ENCODE measurements at places on chromosomes 5 and 9.

DNA sequence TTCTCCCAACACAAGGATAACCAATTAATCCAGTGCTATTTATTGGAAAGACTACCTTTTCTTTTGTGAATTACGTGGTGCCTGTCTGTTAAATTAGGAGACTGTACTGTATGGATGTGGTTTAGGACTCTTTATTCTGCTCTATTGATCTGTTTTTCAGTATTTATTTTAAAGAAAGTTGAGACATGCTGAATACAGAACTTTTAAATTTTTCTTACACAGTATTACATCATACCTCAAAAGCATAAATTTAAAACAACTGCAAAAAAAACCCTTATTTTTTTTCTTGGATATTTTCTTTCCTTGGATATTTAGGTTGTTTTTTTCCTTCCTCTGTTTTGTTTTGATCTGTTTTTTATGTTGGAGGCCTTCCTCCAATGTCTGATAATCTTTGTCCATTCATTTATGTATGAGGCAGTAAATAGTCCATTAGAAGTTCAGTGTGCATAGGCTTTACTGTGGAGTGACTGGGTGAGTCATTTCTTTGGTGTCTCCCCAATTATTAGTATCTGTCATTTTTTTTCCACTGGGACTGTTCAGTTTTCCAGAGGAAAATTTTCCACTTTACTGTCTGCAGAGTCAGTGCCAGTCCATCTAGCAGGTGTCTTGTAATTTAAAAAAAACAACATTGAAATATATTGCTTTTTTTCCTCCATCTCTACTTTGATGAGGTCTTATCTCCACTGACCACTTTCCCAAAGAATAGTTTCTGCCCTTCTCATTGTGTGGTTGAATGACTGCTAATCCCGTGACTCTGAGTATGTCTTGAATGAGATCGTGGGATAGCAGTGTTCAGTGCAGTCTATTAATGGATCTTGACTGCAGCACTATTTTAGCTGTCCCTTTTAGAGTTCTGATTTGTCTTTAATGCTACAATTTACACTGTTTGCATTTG is 15.2 kb downstream of the CYSTM1 start:
- no peak for DNase-seq

DNA sequence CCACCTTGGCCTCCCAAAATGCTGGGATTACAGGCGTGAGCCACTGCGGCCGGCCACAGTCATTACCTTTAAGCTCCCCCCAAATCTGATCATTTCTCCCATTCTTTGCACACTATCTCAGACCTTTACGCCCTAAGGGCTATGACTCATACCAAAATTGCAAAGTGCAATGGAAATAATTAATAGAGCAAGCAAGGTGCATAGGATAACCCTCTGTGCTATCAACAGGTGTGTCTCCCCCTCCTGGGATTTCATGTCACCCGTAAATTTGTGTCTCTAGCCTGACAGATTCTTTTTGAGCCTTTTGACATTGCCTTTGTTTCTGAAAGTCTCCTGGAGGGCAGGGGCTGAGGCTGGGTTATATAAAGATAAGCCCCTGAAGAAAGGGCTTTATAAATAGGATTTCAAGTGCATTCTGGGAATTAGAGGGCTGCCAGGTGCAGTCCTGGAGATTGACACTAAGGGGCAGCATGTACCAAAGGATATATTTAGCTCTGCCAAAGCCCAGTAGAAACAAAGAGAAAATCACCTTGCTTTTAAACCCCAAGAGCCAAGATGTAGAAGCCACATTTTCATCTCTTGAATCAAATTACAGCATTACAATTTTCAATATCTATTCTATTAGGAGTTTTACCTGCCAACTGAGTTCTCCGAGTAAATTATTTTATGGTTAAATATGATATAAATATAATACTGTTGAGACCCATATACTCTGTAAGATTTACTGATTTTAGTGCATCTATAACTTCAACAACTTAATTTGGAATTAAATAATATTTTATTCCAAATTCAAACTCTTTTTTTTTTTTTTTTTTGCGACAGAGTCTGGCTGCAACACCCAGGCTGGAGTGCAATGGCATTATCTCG is 18.2 kb downstream of the S100Z start:
- DNase-seq, result peak; percentile 35

GRCh38 chr9:99822109-99822805 is 572 bp downstream of the NR4A3 start:
- no peak for DNase-seq

GRCh38 chr5:87138091-87138805 is 129.4 kb upstream of the RASA1 start:
- DNase-seq, result no peak

DNA sequence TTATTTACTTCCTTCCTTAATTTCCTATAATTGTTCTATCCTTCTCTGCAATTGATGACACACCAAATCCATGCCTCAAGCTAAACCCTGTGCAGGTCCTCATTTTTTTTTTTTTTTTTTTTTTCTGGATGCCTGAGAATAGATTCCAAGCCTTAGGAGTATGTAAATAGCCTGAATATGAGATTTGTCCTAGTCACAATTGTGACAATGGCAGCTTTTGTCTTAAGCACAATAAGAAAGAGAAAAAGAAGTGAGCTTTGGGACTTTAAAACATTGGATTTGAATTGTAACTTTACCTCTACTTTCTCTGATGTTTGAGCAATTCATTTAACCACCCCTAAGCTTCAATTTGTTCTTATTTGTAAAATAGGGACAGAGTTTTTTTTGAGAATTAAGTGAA is 280.5 kb downstream of the TUSC1 start:
- DNase-seq, result no peak

DNA sequence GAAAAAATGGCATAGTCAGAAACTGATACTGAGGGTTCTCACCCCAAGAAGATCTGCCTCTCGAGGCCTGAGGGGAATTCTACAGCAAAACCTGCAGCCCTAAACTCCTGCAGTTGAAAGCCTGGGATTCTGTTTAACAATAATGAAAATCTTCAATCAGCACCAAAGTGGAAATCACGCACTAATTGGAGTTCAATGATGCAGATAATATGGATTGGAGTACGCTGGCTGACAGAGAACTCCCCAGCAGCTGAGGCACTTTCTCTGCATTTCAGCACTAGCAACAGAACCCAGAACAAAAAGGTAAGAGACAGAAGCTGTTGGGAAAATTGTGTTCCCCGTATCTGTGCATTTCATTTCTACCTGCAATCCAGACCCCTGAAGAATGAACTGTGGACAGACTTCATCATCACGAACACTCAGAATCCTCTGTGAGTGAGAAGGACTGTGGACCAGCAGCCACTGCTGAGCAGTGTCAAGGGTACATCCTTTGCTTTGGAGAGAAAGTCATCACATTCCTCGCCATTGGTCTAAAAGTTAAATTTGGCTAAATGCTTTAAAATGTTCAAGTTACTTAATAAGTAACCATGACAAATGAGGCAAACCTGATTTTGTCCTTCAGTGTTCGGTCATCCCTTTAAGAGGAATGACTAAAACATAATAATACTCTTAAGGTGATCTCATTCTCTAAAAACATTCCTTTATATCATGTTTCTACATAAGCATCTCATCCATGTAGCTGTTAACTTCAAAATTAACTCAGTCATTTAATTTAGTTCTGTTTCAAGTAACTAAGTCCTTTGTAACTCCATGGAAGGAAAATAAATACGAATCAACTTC is 126.1 kb downstream of the GAS1 start:
- DNase-seq, result no peak

DNA sequence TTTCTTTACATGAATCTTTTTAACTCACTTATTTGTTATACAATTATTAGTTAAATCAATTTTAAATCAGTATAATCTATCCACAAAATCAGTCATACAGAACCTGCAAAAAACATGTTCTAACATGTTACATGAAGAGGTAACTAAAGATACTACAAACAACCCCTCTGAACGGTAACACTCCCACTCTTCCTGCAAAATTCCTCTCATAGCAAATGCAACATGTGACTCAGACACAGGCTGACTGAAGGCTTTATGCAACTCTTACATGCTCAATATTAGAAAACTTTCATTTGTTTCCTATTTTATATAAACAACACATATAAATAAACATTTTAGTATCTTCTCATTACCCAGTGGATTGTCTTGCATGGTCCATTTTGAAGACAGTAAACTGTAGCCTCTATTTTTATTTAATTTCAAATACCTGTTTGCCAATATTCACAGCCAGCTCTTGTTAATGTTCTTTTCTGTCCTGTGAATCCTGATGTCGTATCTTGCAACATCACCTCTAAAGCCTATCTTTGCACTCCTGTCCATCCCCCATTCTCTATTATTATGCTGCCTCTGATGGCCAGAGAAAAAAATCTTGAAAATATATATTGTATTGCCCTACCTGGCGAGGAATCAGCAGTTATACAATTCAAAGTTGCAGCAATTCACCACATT is 100.5 kb upstream of the CCDC152 start:
- DNase-seq, result no peak

GRCh38 chr9:110619831-110620230 is 40.3 kb upstream of the SVEP1 start:
- no peak for DNase-seq

DNA sequence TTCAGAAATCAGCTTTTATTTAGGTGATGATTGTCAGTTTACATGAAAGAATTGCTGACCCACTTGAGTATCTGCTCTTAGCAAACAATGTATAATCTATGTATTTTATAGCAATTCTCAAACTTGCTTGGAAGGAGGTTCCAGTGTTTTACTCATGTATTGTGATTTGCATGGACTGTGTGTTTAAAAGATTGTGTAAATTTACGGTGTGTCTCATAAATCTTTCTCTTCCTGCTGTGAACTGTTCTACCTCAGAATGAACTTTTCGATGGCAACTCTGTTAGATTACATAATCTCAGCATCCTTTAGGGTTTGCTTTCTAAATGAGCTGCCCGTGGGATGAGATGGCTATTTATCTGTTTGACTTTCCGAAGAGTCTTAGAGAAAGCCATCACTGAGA is 122.5 kb downstream of the MEF2C start:
- DNase-seq, result no peak

GRCh38 chr9:20015427-20015931 is 226.6 kb upstream of the SLC24A2 start:
- no peak for DNase-seq

DNA sequence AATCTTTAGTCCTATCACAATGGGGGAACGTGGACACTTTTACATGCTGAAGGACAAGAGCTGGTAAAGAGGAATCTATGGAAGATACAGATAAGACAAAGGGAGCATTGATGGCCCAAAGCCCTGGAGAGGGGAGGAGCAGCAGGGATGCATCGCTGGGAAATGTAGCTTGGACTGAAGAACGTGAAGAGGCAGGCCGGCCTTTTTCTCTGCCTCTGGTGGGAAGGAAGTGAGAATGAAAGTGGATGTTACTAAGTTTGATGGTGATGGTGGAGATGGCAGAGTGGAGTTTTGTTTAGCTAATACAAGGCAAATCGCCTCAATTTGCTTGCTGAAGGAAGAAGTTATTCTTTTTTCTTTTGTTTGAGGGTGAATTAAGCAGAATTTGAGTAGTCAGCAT is 124.6 kb upstream of the TAF11L2 start:
- no peak for DNase-seq

GRCh38 chr9:134442486-134443173 is 116.4 kb downstream of the RXRA start:
- DNase-seq, result no peak

- DNase-seq, result no peak
Observed at GRCh38 chr5:152523964-152524363, 118.9 kb upstream of the NMUR2 start.

DNA sequence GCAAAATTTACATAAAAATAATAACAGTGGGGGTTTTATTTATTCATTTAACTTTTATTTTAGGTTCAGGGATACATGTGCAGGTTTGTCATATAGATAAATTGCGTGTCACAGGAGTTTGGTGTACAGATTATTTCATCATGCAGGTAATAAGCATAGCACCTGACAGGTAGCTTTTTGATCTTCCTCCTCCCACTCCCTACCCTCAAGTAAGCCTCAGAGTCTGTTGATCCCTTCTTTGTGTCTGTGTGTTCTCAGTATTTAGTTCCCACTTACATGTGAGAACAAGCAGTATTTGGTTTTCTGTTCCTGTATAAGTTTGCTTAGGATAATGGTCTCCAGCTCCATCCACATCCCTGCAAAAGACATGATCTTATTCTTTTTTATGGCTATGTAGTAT is 240.3 kb downstream of the KIAA0825 start:
- no peak for DNase-seq

- DNase-seq, result no peak
Observed at GRCh38 chr5:136191304-136192014, 1.5 kb downstream of the SMIM32 start.

- no peak for DNase-seq
Observed at GRCh38 chr5:119274767-119275130, 81.1 kb upstream of the TNFAIP8 start.

DNA sequence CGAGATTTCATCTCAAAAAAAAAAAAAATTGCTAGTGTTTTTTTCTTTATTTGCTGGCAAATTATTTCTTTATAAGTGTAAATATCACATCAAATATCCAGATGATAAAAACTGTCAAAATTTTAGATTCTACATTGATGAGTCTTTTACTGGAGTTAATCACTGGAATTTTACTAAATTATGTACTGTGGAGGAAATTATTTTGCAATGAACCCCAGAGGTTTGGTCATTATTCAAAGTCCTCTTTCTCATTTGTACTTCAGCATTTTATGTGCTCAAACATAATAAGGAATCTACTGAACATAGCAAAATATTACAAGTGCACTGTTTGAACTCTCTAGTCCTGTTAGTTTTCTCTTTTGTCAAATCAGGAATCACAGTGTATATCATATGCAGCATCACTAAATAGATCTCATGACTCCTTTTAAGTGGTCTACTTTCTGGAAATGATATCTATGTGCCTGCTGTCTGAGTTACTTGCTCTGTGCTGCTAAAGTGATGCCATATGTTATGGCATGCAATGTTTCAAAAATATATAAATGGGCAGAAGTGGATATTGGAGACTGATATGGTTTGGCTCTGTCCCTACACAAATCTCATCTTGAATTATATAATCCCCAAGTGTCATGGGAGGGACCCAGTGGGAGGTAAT is 18.0 kb downstream of the OTULINL start:
- no peak for DNase-seq

- no peak for DNase-seq
Observed at GRCh38 chr5:136099870-136100269, 32.8 kb upstream of the SMAD5 start.

DNA sequence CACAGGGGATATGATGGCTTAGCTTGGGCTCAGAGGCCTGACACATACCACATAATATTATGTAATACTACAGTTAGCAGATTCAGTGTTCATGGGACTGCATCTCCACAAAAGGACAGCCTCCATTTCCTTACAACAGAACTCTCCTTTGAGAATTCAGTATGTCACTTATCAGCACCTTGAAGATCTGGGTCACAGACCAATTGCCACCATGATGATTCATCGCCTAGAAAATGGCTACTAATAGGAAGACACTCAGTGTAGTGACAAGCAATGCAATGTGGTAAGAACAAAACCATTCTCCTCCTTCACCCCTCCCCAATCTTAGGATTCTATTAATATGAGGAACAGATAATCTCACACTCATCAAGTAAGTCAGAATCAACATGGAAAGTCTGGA is 38.7 kb upstream of the PRLR start:
- no peak for DNase-seq

- DNase-seq, result no peak
Observed at GRCh38 chr5:102893942-102894341, 138.8 kb downstream of the PAM start.

GRCh38 chr9:69759021-69759420 is 790 bp downstream of the PTAR1 start:
- DNase-seq, result no peak

- DNase-seq, result no peak
Observed at GRCh38 chr5:56460195-56460546, 227.0 kb upstream of the ANKRD55 start.

Data from activated T-cell treated with anti-CD3 and anti-CD28 coated beads for 1 hour (primary cell).